Activated CD8-positive, alpha-beta T cell treated with anti-CD3 and anti-CD28 coated beads for 36 hours (primary cell): ENCODE measurements at places on chromosomes 16 and 17. TPM values are rescaled to one million over a fixed set of nuclear protein-coding genes. Genes with fewer than 3 reads are reported as not detected.

The NDRG4 gene
- 1.3 TPM for total RNA-seq

The NPIPB8 gene
- not detected for total RNA-seq

The ZNF750 gene
- not detected for total RNA-seq

DNA sequence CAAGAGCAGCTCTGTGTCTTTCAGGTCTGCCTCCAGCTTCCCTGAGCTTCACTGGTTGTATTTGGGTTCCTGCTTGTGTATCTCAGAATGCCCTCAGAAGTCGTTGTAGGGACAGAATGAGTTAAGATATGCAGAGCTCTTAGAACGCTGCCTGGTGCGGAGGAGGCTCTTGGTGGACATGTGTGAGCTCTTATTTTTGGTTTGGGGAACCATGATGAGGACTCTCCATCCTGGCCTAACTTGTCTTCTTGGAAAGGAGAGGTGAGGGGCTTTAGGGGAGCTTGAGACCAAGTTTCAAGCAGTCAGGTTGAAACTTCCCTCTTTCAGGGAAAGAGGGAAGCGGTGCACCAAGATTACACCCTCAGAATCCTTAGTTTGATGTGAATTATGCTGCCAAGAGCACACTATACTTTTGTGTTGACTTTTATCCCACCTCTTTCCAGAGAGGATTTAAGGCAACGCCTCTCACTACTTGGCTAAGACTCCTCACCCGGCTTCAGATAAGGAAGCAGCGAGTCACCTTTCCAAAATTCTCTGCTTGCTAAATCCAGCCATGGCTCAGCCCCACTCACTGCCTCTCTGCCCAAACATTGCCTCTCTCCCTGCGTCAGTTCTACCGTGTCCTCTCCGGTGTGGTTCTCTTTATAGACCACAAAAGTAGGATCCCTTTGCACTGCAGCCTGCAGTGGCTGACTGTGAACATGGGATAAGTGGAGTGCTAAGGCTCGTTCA, 12.7 kb downstream of the CDK5RAP3 start:
- DNase-seq = no peak

DNA sequence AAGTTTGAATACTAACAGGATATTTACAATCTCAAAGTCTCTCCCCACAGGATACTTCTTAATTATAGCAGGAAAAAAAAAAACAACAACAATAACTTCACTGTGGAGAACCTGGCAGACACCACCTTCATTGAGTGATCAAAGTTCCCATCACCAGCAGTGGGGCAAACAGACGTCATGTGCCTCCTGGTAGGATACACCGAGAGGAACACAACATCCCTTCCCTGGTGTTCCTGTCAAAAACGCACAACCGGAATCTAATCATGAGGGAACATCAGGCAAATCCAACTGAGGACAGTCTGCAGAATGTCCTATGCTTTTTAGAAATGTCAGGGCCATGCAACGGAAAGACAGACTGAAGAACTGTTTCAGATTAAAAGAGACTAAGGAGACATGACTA, 80.0 kb downstream of the ZFHX3 start:
- DNase-seq = no peak

- DNase-seq = no peak
Measured at GRCh38 chr17:57744195-57745170, 616 bp downstream of the CCDC182 start.

DNA sequence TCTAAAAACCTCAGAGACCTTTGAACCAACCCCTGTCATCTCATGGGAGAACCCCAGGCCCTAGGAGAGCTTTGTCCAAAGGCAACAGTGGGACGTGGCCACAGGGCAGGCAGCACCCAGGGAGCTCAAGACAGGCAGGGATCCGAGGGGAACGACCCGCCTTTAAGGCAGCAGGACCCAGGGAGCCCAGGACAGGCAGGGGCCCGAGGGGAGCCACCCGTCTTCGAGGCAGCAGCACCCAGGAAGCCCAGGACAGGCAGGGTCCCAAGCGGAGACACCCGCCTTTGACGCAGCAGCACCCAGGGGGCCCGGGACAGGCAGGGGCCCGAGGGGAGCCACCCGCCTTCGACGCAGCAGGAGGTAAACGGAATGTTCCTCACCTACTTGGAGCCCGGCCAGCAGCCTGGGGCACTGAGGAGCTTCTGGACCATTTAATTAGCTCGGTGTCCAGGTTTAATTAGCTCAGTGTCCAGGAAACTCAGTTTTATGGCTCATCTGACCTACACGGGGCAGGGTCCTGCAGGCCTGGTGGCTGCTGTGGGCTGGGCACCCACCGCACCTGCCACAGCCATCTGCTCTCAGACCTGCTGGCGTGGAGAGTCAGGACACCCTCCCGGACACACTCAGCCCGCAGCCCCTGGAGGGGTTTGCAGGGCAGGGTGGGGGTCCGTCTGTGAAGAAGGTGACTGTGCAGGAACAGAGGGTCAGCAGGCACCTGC, 24.4 kb downstream of the PIEZO1 start:
- no peak for DNase-seq

DNA sequence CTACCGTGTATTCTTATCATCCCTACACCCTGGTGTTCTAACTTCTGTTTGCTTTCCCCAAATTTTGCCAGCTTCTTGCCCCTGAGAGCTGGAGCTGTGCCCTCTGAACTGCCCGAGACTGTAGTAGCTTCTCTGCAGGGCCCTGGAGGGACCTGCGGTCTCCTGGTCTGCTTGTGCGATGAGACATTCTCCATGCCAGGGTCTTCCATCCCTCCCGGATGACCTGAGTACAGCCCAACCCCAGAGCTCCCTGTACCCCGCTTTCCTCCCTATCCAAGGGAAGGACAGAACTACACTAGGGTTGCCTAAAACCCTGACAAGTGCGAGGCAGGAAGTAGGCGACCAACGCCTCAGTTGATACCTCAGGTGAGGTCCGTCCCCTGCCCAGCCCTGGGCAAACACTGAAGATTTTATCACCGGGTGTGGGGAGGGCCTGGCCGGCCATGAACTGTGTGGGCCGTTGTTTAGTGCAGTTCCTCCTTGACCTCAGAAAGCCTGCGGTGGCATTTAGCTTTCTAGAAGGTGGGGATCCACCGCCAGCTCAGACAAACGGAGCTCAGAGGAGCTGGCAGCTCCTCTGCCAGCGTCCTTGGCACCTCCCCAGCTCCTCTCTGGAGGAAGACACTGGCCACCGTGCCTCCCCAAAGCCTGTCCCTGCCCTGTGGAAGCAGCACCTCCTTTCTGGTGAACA, 13.7 kb downstream of the CANT1 start:
- DNase-seq = no peak

GRCh38 chr17:72945473-72945872, 147.0 kb downstream of the SLC39A11 start:
- no peak for DNase-seq
